ENCODE measurements at places on chromosomes 2 and 18.

- no peak for DNase-seq
Observed at GRCh38 chr2:178863130-178863855, 56.1 kb upstream of the TTN start.

GRCh38 chr2:144346229-144346628 is 173.7 kb downstream of the ZEB2 start:
- DNase-seq, result no peak

DNA sequence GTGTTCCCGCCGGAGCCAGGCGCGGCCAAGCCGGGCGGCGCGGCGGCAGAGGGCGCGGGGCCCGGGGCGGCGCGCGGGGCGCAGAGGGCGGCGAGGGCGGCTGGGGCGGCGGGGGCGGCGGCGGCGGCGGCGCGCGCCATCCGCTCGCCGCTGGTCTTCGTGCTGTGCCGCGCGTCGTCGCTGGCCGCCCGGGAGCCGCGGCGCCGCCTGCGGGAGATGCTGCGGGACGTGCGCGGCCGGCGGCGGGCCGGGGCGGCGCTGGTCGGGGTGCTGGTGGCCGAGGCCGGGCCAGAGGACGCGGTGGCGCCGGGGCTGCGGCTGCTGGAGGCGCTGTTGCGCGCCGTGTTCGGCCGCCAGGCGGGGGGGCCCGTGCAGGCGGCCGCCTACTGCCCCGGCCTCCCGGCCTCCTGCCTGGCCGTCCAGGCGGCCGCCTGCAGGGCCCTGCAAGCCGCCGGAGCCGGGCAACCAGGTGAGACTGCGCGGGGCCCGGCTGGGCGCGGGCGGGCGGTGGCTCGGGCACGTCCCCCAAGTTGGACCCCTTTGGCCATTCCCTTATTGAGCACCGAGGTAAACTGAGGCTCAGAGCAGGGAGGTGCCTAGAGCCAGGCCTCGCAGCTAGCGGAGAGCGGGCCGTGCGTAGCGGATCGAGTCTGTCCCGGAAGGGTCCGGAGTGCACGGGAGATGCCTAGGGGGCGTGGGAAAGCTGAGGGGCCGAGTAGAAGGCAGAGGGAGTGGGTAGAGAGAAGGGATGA is 584 bp downstream of the C2orf72 start:
- no peak for DNase-seq

GRCh38 chr2:169087757-169088379 is 18.5 kb downstream of the DHRS9 start:
- no peak for DNase-seq

GRCh38 chr2:101613056-101613704 is 84.3 kb upstream of the MAP4K4 start:
- DNase-seq, result no peak

GRCh38 chr18:31617031-31617717 is 25.5 kb downstream of the TTR start:
- DNase-seq, result no peak

GRCh38 chr2:239259173-239259572 is 141.6 kb downstream of the HDAC4 start:
- DNase-seq, result no peak

GRCh38 chr2:98580656-98581284 is 27.5 kb downstream of the COA5 start:
- no peak for DNase-seq

DNA sequence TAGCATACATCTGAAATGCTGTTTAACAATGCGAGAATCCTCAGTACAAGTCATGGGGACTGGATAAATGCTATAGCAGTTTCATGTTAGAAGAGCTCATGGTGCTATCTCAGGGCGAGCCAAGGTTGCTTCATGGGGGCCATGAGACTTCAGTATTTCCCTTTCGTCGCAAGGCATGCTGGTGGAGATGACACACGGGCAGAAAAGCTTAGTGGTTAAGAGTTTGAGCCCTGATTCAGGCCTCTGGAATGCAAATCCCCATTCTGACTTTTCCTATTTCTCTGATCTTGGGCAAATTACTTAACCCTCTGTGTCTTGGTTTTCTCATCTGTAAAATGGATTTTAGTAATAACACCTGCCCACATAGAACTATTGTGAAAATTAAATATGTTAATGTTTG is 57.4 kb upstream of the EPHA4 start:
- DNase-seq, result no peak

DNA sequence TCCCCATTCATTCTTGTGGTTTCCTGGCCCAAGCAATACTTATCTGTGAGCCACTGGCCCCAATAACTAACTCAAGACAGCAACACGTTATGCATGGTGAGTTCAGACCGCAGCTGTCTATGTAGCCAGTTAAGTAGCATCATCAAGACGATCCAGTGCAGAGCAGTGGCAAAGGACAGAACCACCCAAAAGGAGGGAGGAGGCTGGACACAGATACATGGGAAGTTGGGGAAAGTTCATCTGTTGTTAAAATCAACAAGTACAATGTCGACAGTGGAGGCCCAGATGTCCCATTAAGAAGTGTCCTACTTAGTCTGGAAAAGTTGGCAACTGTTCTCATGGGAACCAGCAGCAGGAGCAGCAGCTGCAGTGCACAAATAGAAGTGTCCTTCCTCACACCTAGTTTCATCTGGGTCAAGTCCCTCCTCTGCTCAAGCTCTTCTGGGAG is 106.9 kb upstream of the THOC1 start:
- DNase-seq, result no peak

- DNase-seq, result no peak
Observed at GRCh38 chr18:26911840-26912239, 46.3 kb upstream of the AQP4 start.

DNA sequence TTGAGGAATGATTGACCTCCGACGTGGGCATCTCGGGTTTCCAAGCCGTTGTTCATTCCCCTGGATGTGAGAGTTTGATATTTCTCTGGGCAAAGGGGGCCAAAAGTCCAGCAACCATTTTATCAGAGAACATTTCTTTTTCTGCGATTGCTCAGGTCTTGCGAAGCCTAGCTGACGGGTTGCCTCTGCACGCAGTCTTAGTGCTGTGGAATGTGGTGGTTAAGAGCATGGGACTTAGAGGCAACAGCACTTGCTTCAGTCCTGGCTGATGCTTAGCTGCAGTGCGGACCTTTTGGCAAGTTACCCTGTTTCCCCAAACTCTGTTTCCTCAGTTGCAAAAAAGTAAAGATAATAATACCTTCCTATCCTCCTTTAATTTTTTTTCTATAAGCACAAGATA is 45.0 kb downstream of the FAP start:
- no peak for DNase-seq

GRCh38 chr2:98134172-98135005 is 47.4 kb downstream of the VWA3B start:
- DNase-seq, result peak; percentile 10

GRCh38 chr2:236073246-236073645 is 94.9 kb downstream of the GBX2 start:
- DNase-seq, result no peak

DNA sequence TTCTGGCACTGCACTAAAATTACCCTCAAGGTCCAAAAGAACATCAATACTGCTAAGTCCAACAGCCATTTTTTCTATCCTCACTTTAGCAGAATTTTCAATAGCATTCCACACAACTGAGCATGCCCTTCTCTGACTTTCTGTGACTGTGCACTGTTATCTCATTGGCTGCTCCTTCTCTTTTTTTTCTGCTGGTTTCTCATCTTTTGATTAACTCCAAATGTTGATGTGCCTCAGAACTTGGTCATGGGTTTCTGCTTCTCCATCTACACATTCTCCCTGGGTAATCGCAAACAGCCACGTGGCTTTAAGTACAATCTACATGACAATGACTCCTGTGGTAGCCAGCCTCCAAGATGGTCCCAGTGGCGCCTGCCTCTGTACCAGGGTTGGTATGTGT is 75.0 kb upstream of the CD226 start:
- no peak for DNase-seq

- no peak for DNase-seq
Observed at GRCh38 chr2:192194265-192194865, 368 bp downstream of the TMEFF2 start.

- no peak for DNase-seq
Observed at GRCh38 chr2:152544638-152545037, 172.6 kb downstream of the PRPF40A start.

GRCh38 chr2:2838548-2838845 is 507.4 kb upstream of the MYT1L start:
- DNase-seq, result no peak

GRCh38 chr2:240388471-240389301 is 46.8 kb upstream of the GPC1 start:
- no peak for DNase-seq

DNA sequence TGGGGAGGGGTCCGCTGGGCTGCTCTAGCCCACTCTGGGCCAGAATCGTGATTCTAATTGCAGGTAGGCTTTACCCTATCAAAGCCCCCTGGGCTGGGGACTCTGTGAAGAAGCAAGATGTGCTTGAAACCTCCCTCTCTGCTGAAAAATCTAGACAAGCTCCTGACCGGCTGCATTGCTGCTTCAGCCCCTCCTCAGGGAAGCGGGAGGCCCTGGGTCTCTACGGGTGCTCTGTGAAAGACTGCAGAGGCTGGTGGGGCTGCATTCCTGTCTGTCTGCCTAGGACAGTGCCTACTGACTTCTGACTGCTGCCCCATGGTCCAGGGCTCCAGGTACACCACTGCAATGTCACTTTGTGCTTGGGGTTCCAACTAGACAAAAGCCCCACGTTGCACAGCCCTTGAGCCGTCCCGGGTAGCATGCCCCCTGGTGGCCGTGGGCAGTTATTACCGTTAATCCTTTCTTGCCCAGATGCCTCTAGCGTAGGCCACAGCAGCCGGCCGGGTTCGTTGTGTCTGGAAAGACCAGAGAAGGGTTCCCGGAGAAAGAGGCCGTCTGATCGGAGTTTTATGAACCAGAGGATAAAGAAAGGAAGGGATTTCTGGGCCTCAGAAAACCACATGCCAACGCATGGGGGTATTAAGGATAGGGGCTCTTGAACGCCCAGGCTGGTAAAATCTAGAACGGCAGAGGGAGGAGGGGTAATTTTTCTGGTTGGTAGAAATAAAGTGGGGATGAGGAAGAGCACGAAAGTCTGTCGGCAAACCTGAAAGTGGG is 15.9 kb upstream of the C1QL2 start:
- peak; percentile 73 for DNase-seq

Measured in head of caudate nucleus (tissue), 42 donors.